LHCN-M2 (cell line): ENCODE measurements at places on chromosomes 5 and 9. TPM values are rescaled to one million over a fixed set of nuclear protein-coding genes. Genes with fewer than 3 reads are reported as not detected.

Gene CMYA5
- total RNA-seq = 0.06 TPM in 2 replicates

Gene PCDHGB3
- total RNA-seq = 1.4 and 1.6 TPM in 2 replicates

Gene MAP1B
- total RNA-seq = 66.9 and 197 TPM in 2 replicates

Gene C5orf15
- 60.3 and 73.4 TPM in 2 replicates for total RNA-seq

DNA sequence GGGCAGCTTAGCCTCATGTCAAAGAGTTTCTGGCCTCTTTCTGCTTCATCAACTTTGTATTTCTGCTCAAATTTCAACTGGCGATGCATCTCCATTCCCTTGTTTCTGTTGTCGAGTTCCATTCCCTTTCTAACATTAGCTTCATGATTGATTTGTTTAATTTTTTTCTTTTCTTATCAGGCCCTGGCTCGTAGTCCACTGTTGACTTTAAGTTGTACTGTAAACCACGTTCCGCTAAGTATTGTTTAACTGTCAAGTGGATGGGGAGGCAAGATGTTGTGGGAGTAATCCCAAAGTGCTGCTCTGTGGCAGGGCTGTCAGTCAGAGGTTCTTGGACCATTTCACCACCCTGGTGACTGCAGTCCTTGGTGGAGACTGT, 309.1 kb downstream of the PSAT1 start:
- DNase-seq = no peak

DNA sequence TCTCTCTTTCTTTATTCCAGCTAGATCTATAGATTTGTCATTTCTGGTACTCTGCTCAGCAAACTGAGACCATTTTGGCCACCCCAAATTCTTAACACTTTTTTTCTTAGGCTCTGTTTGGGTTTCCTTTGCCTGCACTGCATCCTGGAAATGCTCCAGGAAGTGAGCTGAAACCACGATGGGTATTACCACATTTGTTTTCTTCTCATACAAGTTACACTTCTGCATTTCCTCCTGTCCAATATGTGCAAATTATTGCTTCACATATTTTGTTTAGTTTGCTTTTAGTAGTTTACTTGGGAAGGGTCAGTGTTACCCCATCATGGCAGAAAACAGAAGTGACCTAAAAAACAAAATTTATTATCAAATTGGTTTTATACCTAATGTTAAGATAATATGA, 498.6 kb upstream of the GRIN3A start:
- DNase-seq = no peak

DNA sequence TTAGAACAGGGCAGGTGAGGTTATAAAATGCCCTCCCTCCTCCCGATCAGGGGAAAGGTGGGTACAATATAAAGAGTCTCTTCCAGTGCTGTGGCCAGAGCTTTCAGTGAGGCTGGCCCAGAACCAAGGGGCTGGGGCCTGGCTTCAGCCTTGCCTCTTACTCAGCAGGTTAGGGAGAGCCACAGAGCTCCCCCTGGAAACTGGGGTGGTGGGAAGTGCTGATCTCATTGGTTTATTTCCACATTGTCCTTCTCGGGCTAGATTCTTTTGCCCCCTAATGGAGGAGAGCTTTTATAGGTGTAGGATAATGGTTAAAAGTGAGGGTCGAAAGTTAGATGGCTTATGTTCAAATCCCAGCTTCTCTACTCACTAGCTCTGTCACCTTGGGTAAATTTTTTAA, 186.7 kb upstream of the TBC1D2 start:
- no peak for DNase-seq

DNA sequence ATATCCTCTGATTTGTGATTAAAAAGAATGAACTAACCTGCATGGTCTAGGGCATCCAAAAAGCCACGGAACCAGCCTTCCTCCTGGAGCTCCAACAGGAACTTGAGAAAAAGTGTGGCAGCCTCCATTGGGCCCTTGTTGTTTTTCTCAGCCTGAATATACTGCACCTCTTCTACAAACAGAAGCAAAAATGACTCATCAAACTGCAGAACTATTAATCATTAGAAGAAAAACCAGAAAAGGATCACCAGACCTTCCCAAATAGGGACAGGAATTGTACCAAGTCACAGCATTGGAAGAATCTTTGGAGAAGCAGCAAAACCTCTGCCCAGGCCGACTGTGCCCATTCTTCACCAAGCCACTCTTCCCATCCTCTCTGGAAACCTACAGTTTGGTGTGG, 25.2 kb downstream of the RIGI start:
- DNase-seq = peak; percentile 71

- no peak for DNase-seq
Measured at GRCh38 chr9:69246629-69247028, 72.6 kb downstream of the TJP2 start.

DNA sequence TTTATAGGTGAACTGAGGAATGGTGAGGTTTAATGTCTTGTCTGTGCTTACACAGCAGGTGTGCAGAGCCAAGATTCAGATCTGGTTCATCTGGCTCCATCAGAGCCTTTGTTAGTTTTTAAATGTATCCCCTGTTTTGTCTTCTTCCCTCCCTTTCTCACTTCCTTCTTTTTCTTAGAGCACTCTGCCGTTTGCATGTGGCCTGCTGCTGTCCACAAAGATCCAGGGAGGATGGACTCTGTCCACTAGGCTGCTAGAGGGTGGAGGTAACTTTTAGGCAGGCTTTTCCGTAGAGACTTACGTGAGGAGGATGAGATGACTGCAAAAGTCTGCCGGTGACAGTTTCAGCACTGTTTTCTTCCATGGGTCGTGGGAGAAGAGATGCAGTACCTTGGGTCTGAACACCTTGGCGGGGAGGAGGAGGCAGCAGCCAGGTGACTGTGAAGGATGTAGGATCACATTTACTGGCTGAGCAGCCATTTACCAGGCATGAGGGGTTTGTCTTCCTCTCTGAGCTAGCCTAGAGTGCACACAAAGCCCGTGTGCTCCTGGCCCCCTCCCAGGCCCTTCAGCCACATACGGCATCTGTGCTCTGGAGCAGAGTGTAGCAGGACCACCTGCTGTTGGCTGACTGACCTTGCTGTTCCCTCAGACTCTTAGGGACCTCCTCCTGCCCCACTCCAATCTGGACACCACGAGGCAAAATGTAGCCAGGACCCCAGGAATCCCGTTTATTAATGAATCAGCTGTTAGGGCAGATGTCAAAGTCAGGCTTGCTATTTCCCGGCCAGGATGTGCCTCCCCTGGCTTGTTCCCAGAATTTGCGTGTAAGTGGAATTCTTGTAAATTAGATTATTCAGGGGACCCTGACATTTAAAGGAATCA, 1.8 kb downstream of the NTMT1 start:
- no peak for DNase-seq

DNA sequence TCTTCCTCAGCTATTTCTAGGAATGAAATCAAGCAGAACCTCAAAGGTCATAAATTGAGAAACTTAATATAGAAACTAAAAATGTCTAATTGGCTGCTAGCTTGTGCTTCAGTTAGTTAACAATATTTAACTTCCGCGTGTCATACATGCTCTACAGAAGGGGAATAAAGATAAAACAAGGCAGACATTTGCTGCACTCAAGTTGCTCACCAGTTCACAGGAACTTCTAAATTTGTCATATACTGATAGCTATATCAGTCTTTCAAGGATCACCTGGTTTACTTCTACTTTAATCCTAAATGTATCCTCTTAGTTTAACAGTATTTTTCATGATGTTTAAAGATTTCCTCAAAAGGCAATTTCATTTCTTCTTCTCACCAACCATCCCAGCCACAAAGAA, 8.4 kb downstream of the CCNH start:
- DNase-seq = no peak

GRCh38 chr5:84445049-84445685, 60.5 kb upstream of the EDIL3 start:
- DNase-seq = no peak

- DNase-seq = peak; percentile 70
Measured at GRCh38 chr9:112341730-112342129, 8.3 kb upstream of the PTBP3 start.

DNA sequence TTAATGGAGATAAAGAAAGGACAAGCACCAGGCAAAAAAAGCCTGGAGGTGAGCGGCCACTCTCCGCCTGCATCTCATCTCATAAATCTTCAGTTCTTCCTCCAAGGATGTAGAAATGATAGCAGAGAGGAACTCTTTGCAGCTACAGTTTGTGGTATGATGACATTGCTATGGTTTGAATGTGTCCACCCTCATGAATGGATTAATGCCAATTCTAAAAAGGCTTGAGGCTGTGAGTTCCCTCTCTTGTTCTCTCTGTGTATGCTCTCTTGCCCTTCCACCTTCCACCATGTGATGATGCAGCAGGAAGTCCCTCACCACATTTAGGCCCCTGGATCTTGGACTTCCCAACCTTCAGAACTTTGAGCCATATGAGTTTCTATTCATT, 126.4 kb downstream of the SPOCK1 start:
- peak; percentile 34 for DNase-seq

DNA sequence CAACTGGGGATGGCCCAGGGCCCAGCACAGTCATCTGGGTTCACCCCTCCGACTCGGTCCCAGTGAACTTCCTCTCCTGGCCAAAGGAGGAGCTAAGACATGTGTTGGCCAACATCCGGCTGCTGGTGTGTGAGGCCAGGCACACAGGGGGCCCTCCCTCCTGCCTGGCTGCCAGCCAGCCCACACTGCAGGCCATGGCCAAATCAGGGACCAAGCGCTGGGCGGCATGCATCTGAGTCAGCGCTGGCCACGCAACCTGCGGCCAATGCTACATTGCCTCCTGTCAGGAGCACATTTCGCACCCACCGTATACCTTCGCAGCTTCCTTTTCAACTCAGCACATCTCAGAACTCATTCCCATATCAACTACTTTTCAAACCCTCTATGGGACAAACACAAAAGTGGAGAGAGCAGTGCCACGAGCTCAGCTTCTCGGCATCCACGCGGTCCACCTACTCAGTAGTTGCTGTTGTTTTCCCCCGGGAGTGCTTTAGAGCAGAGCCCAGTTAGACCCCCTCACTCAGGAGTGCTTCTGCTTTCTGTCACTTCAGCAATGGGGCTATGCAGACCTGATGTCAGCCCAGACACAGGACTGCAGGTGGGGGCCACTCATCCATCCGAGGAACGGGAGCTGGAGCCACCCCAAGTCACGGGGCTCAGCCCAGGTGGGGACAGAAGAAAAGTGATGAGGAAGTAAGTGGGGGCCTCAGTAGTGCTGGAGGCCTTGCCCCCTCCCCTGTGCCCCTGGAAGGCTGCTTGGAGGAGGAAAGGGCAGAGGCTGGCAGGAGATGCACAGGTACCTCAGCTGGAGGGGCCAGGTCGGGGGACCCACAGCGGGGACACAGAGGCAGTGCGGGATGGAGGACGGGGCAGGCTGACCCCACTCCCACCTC, 13.9 kb downstream of the NINJ1 start:
- peak; percentile 94 for DNase-seq

- DNase-seq = no peak
Measured at GRCh38 chr5:94847726-94848125, 229.3 kb downstream of the SLF1 start.

GRCh38 chr5:135055396-135055795, 21.4 kb upstream of the PITX1 start:
- no peak for DNase-seq

- no peak for DNase-seq
Measured at GRCh38 chr5:32612134-32612888, 27.0 kb downstream of the SUB1 start.

DNA sequence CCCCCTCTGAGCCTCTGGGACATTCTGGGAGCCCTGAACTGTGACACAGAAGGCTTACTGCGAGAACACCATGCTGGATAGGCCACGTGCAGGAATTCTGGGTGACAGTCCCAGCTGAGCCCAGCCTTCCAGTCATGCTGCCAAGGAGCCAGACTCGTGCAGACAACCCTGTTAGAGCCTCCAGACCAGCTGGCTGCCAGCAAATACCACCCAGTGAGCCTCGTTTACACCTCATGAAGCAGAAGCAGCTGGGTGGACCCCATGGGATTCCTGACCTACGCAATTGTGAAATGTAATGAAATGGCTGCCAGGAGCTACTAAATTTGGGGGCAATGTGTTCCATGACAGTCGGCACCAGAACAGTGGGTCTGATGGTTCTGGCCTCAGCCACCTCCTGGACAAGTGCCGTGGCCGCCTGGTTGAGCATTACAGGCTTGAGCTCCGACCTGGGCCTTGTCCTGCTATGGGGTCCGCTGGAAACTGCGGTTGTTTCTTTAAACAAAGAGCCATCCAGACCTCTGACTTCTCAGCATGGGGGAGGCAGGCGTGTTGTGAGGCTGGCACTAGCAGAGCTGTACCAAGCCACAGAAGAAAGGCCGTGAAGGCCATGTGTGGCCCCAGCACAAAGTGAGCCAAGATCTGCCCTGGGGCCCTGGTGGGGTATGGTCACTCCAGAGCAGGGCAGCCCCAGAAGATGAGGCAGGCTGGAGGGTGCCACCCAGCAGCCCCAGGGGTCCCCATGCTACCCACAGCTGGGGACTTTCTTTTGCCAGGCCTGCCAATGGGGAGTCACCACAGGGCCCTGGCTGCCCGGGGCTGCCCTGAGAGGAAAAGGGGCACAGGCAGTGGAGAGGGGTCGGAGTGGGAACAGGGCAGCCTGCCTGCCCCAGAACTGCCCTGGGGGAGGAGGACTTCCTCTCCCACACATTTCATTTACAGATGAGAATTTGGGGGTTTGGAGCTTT, 19.3 kb upstream of the RXRA start:
- no peak for DNase-seq

DNA sequence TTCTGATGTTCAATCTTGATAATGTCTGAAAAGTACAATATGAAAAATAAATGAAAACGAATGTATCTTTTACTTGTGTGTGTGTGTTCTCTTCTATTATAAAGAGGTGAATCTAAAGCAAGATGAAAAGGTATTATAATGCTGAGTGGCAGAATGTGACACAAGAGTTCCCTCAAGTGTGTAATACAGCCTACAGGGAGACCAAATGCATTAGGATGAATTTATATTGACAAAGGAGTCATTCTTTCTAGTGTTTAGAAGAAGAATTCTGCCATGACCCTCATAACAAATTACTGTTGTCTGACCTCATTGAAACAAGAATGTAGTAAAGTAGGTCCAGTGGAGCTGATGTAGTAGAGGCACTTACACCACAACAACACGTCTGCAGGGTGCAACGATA, 1119.0 kb upstream of the CDH10 start:
- no peak for DNase-seq

GRCh38 chr5:51326844-51327243, 56.4 kb upstream of the ISL1 start:
- no peak for DNase-seq

GRCh38 chr9:110156416-110156815, 51.5 kb downstream of the C9orf152 start:
- no peak for DNase-seq

- DNase-seq = peak; percentile 20
Measured at GRCh38 chr5:4572311-4573100, 567.6 kb upstream of the ADAMTS16 start.
